ENCODE measurements at places on chromosomes 7 and 10. TPM values are rescaled to one million over a fixed set of nuclear protein-coding genes. Genes with fewer than 3 reads are reported as not detected.

- DNase-seq = peak; percentile 24
These were observed 6.1 kb downstream of the NYAP1 start for GRCh38 chr7:100489824-100490223.

GRCh38 chr7:101179713-101180112 is 380 bp downstream of the NAT16 start:
- no peak for DNase-seq

ATRNL1 gene
- total RNA-seq = 0.11 TPM

DNA sequence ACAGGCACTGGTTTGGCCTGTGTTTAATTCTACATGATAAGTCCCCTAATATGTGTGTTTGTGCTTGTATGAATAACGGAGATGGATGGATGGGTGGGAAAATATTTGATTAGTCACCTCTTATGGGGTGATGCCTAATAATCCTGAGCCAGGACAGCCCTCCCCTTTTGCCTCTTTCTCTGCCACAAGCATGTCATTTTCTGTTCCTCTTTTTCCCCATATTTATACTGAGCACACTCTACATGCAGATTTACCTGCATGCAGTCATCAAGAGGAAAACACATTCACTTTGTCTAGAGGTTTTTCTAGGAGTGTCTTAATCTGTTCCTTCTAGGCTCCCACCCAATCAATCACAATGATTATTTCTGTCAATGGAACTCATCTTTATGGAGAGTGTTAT is 111.6 kb upstream of the TBX20 start:
- DNase-seq = no peak

SCIN gene
- 19.6 TPM for total RNA-seq

- DNase-seq = no peak
These were observed 402.3 kb upstream of the PCDH15 start for GRCh38 chr10:55203319-55203718.

GRCh38 chr7:98315318-98315993 is 34.0 kb downstream of the BRI3 start:
- no peak for DNase-seq

- DNase-seq = peak; percentile 28
These were observed 116.5 kb downstream of the ATXN7L1 start for GRCh38 chr7:105759670-105760550.

- no peak for DNase-seq
These were observed 51.9 kb upstream of the NPVF start for GRCh38 chr7:25280181-25280580.

ITPRID1 gene
- 0.17 TPM for total RNA-seq

DNA sequence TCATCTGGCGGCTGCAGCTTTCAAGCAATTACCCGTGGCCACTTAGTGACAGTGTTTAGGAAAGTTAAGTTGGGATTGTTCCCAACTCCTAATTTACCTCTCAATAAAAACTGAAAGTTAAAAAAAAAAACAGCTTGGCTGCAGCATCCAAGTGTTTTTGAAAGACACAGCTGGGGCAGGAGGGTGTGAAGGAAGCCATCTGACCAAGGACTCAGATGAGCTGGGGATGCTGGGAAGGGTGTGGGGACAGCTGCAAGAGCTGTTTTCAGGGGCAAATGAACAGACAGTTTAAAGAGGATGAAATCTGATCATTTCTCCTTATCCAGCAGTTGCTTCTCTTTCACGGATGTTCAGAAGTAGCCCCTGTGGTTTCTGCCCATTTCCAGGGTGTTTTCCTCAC is 129.2 kb upstream of the CDCA7L start:
- no peak for DNase-seq

- DNase-seq = no peak
These were observed 437 bp upstream of the CFAP69 start for GRCh38 chr7:90244565-90244908.

DNA sequence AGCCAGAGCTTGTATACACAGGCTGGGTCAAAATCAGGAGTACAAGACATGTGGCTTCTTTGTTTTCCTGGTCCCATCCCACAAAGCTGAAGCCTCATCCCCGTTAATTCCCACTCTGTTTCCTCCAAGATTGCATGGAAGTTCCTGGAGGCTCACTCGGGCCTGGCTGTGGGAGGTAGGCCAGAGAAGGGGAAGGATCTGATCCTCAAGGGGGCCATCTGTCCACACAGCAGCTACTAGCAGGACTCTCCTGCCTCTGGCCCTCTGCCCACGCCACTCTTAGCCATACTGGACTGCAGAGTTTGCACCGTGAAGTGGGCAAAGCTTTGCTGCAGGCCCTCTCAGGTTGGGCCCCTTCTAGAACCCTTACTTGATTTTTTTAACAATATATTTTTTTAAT is 160.6 kb downstream of the FGFR2 start:
- DNase-seq = peak; percentile 70

DNA sequence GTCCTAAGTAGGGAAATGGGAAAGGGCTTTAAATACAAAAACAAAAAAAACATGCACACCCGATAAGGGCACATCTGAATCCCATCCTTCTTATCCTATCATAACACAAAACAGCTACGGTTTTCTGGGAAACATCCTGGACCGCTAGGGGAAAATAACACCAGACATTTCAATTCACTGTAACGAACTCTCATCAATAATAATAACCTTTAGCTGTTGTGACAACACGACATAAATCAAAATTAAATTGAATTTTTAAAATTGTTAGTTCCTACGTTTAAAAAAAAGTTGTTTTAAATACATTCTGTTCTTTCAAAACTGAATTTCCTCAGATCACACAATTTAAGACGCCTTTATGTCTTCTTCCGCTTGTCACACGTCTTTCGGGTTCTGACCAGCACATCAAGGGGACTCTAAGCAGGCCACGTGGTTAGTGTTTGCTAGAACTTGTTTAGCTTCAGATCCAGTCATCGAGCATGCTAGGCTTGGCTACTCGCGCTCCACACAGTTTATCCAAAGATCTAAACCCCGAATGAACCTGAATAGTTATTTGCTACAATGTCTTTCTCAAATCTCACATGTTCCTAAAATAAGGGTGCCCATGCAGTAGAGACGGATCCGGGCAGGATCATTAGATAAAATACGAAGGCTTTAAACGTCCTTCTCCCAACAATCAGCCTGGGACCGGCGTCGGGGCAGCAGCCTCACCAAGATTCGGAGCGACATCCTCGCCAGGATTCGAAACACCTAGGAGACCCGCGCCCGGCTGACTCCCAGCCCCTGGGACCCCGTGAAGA is 839 bp downstream of the IKZF5 start:
- no peak for DNase-seq

- no peak for DNase-seq
These were observed 84.3 kb downstream of the PRKAG2 start for GRCh38 chr7:151792636-151793035.

NME8 gene
- total RNA-seq = 1.1 TPM

DNA sequence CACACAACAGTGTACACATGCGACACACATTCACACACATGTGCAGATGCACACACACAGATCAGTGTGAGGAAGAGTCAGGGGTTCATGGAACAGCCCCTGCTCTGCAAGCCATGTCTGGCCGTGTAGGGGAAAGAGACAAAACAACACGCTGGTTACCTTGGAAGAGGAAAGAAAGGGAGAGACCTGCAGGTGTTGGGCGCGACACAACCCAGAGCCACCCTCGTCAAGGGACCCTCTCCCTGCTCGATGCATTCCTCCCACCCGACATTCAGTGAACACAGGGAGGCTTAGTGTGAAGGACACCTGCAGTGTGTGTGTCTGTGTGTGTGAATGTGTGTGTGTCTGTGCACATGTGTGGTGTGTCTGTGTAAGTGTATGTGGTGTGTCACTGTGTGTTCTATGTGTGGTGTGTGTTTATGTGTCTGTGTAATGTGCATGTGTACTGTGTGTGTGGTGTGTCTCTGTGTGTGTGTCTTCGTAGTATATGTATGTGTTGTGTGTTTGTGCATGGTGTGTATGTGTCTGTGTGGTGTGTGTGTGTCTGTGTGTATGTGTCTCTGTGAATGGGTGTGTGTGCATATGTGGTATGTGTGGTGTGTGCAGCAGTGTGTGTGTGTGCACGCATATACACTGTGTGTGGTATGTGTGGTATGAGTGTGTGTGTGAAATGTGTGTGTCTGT is 69.5 kb upstream of the PITRM1 start:
- DNase-seq = no peak

DGKI gene
- total RNA-seq = 4.5 TPM

GRCh38 chr7:158818325-158819213 is 10.7 kb downstream of the ESYT2 start:
- DNase-seq = peak; percentile 96

DNA sequence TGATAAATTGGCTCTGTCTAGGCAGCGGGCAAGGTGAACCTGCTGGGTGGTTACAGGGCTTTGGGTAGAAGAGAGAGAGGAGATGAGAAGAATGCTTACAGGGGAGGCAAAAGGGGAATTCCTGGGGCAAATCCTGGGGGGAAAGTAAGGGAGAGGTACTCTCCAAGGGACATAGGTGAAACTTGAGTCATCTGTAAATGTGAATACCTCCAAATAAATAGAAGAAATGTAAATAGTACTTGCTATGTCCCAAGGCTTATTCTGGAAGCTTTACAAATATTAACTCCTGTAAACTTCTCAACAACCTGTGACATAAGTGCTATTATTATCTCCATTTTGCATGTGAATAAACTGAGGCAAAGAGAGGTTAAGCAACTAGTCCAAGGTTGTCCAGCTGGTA is 57.7 kb upstream of the CDK13 start:
- DNase-seq = no peak

DNA sequence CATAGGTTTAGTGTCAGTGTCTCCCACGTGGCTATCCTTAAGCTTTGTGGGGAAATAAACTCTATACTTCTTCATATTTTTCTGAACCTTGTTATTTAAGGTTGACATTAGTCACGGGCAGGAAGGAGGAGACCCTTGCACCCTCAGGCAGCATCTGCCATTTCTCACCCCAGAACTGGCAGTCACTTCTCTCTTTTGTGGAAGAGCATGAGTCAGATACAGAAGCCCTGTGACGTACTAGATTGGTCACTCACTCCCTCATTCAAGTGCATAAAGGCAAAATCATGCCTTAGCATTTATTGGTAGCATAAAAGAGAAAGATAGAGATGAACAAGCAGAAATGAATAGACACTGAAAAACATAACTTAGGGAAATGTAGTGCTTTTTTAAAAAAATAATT is 206.0 kb upstream of the MDFIC start:
- DNase-seq = no peak

DNA sequence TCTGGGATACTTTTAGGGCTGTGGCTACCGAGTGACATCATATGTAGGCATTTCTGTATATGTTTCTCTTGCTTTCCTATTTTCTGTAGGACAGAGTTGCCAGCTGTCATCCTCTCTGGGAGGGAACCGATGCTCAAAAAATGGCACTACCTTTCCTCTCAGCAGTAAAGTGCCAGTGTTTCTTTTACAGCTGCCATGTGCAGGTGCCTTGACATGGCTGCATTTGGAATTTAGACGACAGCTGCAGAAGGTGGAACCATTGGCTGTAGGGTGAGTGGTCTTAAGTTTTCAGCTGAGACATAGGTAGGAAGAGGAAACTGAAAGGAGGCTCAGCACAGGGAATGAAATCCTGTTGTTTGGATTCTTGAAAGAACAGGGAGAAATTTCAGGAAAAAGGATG is 20.2 kb upstream of the RPA3 start:
- DNase-seq = no peak

AKR1C3 gene
- 57.5 TPM for total RNA-seq

C10orf71 gene
- not detected for total RNA-seq

- no peak for DNase-seq
These were observed 97.7 kb downstream of the TAF3 start for GRCh38 chr10:7915923-7916536.

DNA sequence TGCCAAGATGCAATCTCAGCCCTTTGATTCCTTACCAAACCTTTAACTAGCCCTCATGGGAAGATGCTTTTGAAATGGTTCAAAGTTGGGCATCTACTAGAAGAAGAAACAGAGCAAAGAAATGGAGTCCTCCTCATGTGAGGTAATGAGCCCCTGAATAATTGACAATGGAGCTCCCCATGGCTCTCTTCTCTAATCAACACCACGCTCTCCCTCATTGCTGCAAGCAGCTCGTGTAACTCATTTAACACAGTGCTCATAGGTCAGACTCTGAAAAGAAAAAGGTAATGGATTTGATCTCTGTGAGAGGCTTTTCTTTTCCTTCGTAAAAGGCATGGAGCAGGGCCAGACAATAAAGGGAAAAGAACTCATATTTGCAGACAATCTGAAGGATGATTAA is 312.8 kb downstream of the PHTF2 start:
- DNase-seq = no peak

MEIG1 gene
- 0.44 TPM for total RNA-seq

DNA sequence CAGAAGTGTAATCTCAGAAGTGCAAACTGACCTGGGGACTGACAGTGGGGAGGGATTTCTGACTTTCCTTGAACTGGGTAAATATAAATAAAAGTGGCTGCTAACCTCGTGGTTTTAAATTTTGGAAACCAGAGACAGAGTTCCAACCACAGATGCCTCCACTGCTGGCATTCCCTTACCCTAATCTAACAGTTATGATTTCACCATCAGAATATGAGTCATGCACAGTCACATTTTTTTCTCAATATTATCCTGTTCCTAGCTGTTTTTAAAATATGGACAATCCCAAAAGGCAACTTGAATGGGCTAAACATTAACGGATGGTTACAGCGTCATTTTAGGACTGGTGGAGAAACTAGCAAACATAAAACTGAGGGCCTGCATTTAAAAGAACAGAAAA is 264.3 kb upstream of the INHBA start:
- no peak for DNase-seq

- DNase-seq = no peak
These were observed 1169.9 kb downstream of the TYW1 start for GRCh38 chr7:68166525-68166924.

GRCh38 chr10:110008518-110009339 is 945 bp downstream of the ADD3 start:
- DNase-seq = peak; percentile 65

GRCh38 chr10:26987851-26988250 is 112.4 kb downstream of the ANKRD26 start:
- DNase-seq = no peak

DNA sequence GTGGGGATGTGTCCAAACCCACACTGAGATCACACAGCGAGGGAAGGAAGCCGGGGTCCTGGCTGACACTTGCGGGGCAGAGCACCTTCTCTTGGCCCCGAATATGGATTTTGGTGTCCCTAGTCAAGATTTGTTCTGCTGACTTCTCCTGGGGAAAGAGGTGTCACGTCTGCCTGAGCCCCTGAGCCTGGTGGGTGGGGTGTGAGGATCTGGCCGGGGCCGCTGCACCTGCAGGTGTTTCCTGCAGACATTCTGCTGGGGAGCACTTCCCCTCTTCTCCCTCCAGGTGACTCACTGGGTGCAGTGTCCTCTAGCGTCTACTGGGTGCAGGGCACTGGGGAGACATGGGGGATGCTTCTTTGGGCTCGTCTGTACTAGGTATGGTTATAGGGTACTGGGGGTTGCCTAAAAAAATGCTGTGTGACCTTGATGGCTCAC is 99.2 kb downstream of the GRK5 start:
- DNase-seq = peak; percentile 67

DNA sequence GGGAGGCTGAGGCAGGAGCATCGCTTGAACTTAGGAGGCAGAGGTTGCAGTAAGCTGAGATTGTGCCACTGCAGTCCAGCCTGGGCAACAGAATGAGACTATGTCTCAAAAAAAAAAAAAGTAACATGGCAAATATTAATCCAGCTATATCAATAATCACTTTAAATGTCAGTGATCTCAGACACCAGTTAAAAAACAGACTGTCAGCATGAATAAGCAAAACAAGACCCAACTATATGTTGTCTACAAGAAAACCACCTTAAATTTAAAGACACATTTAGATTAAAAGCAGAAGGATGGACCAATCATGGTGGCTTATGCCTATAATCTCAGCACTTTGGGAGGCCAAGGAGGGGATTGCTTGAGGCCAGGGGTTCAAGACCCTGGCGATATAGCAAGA is 8.5 kb upstream of the ATE1 start:
- DNase-seq = no peak

METTL27 gene
- total RNA-seq = 8.3 TPM

TFEC gene
- total RNA-seq = 21.0 TPM

TRPV5 gene
- total RNA-seq = not detected

TAS2R41 gene
- total RNA-seq = 0.46 TPM

AEBP1 gene
- 241 TPM for total RNA-seq
